Epithelial cell of umbilical artery (primary cell): ENCODE measurements at places on chromosomes 5 and 9. TPM values are rescaled to one million over a fixed set of nuclear protein-coding genes. Genes with fewer than 3 reads are reported as not detected.

Gene AKNA
- 3.2 and 5.2 TPM in 2 replicates for total RNA-seq

Gene PCDHGA3
- 0.15 and 0.32 TPM in 2 replicates for total RNA-seq

Gene FGF1
- not detected in 2 replicates for total RNA-seq

Gene KIF2A
- 97.7 and 104 TPM in 2 replicates for total RNA-seq

Gene CA9
- total RNA-seq, result 0.15 TPM in 1 of 2 replicates, not detected in the other

Gene PKD2L2
- total RNA-seq, result not detected in 2 replicates

Gene SLCO4C1
- total RNA-seq, result under 0.01 TPM in 1 of 2 replicates, not detected in the other

Gene LAMC3
- total RNA-seq, result under 0.01 and 0.15 TPM in 2 replicates

Gene CDHR2
- total RNA-seq, result not detected in 2 replicates

Gene SPOCK1
- 85.6 and 209 TPM in 2 replicates for total RNA-seq

Gene FYB1
- 0.65 TPM in 1 of 2 replicates, not detected in the other for total RNA-seq

Gene PCDHA10
- under 0.01 and 0.15 TPM in 2 replicates for total RNA-seq

Gene PITX1
- total RNA-seq, result 0.15 and 0.32 TPM in 2 replicates

Gene PHYHD1
- total RNA-seq, result not detected in 2 replicates

Gene GFI1B
- not detected in 2 replicates for total RNA-seq

Gene LECT2
- not detected in 2 replicates for total RNA-seq

Gene CDKN2A
- 2.1 and 4.9 TPM in 2 replicates for total RNA-seq

Gene FGF18
- total RNA-seq, result not detected in 2 replicates

Gene FLT4
- 14.7 and 28.6 TPM in 2 replicates for total RNA-seq

Gene ARL14EPL
- total RNA-seq, result under 0.01 TPM in 1 of 2 replicates, not detected in the other

Gene GABRB2
- total RNA-seq, result not detected in 2 replicates

Gene DCAF10
- 12.0 and 20.1 TPM in 2 replicates for total RNA-seq

Gene NTNG2
- total RNA-seq, result under 0.01 TPM in 2 replicates

Gene GLDC
- total RNA-seq, result 2.3 and 6.4 TPM in 2 replicates

Gene TAF11L5
- total RNA-seq, result not detected in 2 replicates

Gene SHISAL2B
- total RNA-seq, result not detected in 2 replicates

Gene PCDHA12
- total RNA-seq, result not detected in 2 replicates

Gene LPAR1
- 0.32 and 1.5 TPM in 2 replicates for total RNA-seq

Gene SOX30
- total RNA-seq, result not detected in 2 replicates

Gene SLC25A48
- total RNA-seq, result not detected in 2 replicates

Gene PCA3
- total RNA-seq, result under 0.01 and 0.30 TPM in 2 replicates

Gene PNPLA7
- total RNA-seq, result under 0.01 and 0.15 TPM in 2 replicates

Gene DPH7
- total RNA-seq, result 19.8 and 27.8 TPM in 2 replicates

Gene FBXO38
- 52.6 and 81.5 TPM in 2 replicates for total RNA-seq

Gene GADD45G
- 0.61 and 0.65 TPM in 2 replicates for total RNA-seq

Gene ZDHHC11
- under 0.01 and 2.4 TPM in 2 replicates for total RNA-seq

Gene PCDHGC3
- 6.5 and 7.8 TPM in 2 replicates for total RNA-seq

Gene OR1Q1
- total RNA-seq, result not detected in 2 replicates

Gene PCDHGA1
- under 0.01 and 0.32 TPM in 2 replicates for total RNA-seq

Gene DIPK1B
- 171 and 201 TPM in 2 replicates for total RNA-seq

Gene CREBRF
- 3.9 and 12.2 TPM in 2 replicates for total RNA-seq

Gene KLF4
- total RNA-seq, result 0.65 and 1.1 TPM in 2 replicates

Gene SLC34A3
- total RNA-seq, result not detected in 2 replicates

Gene PTGS1
- under 0.01 and 0.91 TPM in 2 replicates for total RNA-seq

Gene PDGFRB
- 0.97 and 11.9 TPM in 2 replicates for total RNA-seq

Gene FBP1
- total RNA-seq, result 4.6 and 6.8 TPM in 2 replicates

Gene MYMK
- not detected in 2 replicates for total RNA-seq

Gene CNTNAP3
- total RNA-seq, result 5.8 and 13.0 TPM in 2 replicates

Gene NDUFS6
- 47.3 and 91.6 TPM in 2 replicates for total RNA-seq
